ENCODE measurements at places on chromosomes 3 and 15.

- no peak for DNase-seq
Measured at GRCh38 chr15:57961919-57962318, 103.6 kb downstream of the ALDH1A2 start.

- DNase-seq, result no peak
Measured at GRCh38 chr15:79595306-79595705, 163.2 kb downstream of the MINAR1 start.

DNA sequence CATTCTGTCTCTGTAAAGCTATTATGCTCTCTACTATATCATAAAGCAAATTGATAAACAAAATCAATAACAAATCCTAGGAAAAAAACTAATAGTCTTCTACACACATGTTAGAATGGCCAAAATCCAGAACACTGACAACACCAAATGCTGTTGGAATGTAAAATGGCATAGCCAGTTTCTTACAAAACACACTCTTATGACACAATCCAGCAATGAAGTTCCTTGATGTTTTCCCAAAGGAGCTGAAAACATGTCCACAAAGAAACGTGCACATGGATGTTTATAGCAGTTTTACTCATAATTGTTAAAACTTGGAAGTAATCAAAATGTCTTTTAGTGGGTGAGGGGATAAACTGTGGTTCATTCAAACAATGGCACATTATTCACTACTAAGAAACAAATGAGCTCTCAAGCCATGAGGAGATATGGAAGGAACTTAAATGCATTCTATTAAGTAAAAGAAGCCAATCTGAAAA, 32.7 kb downstream of the CADM2 start:
- DNase-seq, result no peak

DNA sequence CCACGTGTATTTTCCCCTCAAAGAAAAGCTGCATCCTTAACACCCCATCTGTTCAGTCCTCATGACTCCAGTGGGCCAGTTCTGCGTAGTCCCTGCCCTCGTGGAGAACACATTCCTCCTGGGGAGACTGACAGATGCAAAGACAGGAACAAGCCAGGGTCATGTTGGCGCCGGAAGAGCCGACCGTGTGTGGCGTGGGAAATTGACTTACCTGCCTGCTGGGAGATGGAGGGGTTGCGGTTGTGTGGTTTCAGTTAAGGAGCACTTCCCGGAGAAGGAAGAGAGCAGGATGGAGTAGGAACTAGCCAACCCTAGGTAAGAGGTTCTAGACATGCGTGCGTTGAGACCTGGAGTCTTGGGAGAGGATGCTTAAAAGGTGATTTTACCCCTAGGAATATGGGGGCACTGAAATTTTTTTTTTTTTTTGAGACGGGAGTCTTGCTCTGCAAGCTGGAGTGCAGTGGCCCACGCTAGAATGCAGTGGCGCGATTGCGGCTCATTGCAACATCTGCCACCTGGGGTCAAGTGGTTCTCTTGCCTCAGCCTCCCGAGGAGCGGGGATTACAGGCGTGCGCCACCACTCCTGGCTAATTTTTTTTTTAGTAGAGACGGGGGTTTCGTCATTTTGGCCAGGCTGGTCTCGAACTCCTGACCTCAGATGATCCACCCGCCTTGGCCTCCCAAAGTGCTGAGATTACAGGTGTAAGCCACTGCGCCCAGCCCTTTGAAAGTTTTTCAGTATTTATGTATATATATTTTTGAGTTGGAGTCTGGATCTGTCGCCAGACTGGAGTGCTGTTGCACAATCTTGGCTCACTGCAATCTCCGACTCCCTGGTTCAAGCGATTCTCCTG, 1.4 kb downstream of the VHL start:
- peak; percentile 21 for DNase-seq

DNA sequence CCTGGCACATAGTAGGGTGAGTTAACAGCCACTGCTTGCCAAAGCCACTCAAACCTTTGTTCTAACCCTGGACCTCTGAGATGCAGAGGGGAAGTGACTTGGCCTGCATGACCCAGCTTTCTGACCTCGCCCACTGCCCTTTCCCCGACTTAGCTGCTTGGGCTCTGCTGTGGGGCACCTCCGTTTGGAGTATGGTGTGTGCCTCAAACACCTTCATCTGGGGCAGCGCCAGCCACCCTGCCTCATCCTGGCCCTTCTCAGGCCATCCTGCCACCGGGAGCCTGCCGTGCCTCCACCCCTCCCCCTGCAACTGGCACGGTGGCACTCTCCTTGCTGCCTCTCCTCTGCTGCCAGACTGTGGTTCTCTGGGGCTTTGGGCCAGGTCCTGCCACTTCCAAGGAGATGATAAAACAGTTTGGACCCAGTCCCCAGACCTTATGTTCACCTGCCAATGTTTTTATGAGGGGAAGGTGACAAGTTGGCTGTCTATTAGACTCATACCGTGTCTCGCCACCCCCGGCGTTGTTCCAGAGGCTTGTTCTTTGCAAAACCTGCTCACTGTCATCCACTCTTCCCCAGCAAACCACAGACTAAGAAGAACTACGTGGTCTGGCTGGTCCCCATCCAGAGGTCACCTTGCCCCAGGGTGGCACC, 32.2 kb downstream of the SLC6A6 start:
- no peak for DNase-seq

GRCh38 chr15:70356919-70357318, 259.2 kb upstream of the TLE3 start:
- DNase-seq, result no peak

GRCh38 chr3:43792904-43793303, 102.2 kb downstream of the ABHD5 start:
- no peak for DNase-seq
